ENCODE measurements at places on chromosomes 6 and 20.

DNA sequence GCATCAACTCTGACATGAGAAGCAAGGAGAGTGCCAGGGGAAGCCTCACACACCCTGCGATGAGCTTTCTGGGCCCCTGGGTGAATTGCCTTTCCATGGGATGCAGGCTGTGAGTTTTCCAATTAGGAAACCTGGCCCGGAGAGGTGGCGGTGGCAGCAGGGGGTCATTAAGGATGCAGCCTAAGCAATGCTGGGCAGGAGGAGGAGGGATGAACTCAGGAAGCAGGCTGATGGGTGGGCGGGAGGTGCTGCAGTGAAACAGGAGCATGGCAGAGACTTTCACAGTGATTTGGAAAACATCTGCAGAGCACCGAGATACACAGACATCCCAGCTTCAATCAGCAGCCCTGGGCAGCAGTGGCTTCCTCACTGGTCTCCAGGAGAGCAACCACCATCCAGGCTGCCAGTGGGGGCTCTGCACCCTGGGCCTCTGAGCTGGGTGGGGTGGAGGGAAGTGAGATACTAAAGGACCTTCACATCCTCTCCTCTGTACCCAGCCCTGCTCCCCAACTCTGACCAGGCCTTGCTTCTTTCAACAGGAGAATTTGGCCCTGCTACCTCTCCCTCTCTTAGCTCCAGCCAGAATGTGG, 44.9 kb downstream of the LRFN2 start:
- DNase-seq, result no peak

GRCh38 chr20:40809361-40809760, 120.3 kb upstream of the MAFB start:
- DNase-seq, result no peak

DNA sequence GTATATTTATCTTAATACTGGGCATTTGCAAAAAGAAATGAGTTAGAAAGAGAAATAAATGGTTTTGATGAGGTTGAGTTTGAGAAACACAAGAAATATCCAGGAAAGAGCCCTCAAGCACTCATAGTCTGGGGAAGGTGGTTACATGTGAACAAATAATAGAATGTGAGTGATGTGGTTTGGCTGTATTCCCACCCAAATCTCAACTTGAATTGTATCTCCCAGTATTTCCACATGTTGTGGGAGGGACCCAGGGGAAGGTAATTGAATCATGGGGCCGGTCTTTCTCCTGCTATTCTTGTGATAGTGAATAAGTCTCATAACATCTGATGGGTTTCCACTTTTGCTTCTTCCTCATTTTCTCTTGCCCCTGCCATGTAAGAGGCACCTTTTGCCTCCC, 334.1 kb downstream of the COL12A1 start:
- no peak for DNase-seq

- no peak for DNase-seq
These were observed 8.9 kb upstream of the SNRNP48 start for GRCh38 chr6:7580927-7581618.

Measured in HCEC 1CT (cell line).